ENCODE measurements at places on chromosomes 7 and 10.

DNA sequence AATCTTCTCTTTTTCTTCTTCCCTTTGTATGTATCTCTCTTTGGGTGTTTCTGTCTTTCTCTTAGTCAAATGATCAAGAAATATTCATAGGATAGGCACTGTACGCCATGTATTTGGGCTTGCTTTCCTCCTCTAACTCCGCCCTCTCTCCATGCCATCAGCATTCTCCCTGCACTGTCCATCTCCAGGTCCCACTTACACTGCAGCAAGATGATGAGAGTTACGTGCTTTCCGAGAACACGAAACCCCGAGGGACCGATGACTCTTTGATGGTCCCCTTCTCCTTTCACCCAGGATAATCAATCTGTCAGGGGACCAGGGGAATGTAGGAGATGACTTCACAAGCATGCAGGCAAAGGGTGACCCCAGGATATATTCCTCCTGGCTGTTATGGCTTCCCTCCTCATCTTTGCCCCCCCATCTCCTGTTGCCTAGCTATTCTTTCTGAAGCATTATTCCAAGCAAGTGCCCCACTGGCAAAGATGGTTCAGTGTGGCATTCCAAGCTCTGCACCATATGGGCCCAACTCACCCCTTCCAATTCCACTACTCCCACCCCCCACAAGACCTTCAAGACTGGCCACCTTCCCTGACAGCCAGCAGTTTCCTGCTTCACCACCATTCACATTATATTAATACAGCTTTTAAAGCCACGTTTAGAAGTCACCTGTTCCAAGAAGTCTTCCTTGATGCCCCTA is 40.0 kb downstream of the HIF1AN start:
- no peak for DNase-seq

GRCh38 chr7:28316489-28316888 is 95.8 kb upstream of the CREB5 start:
- DNase-seq, result no peak

DNA sequence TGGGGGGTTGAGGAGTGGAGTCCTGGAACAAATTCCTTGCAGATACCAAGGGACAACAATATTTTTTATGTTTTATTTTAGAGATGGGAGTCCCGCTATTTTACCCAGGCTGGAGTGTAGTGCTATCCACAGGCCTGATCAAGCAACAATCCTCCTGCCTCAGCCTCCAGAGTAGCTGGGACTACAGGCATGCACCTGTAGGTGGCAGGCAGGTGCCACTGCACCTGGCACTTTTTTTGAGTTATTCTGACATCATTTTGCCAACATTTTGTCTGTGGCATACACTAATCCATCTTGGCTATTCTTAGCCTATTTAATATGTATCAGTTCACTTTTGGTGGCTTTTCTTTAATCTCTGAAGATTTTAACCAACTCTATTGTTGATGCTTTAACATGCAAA is 317.8 kb upstream of the MTPN start:
- DNase-seq, result no peak

DNA sequence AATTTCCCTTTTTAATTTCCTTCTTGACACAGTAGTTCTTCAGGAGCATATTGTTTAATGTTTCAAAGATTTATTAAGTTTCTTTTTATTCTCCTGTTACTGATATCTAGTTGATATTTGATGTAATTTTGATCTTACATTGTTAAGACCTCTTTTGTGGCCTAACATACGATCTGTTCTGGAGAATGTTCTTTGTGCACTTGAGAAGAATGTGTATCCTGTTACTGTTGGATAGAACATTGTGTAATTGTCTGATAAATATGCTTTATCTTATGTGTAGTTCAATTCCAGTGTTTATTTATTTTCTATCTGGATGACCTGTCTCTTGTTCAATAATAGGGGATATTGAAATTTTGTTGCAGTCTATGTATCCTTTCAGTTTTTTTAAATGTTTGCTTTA is 106.7 kb downstream of the ITGB1 start:
- no peak for DNase-seq

- no peak for DNase-seq
These were observed 29.5 kb upstream of the HYCC1 start for GRCh38 chr7:23043441-23043840.

GRCh38 chr10:104351061-104351702 is 2.5 kb upstream of the CFAP58 start:
- DNase-seq, result no peak

- DNase-seq, result no peak
These were observed 106.7 kb downstream of the PTPRE start for GRCh38 chr10:128013626-128014025.
